ENCODE measurements at places on chromosomes 2 and 18.

DNA sequence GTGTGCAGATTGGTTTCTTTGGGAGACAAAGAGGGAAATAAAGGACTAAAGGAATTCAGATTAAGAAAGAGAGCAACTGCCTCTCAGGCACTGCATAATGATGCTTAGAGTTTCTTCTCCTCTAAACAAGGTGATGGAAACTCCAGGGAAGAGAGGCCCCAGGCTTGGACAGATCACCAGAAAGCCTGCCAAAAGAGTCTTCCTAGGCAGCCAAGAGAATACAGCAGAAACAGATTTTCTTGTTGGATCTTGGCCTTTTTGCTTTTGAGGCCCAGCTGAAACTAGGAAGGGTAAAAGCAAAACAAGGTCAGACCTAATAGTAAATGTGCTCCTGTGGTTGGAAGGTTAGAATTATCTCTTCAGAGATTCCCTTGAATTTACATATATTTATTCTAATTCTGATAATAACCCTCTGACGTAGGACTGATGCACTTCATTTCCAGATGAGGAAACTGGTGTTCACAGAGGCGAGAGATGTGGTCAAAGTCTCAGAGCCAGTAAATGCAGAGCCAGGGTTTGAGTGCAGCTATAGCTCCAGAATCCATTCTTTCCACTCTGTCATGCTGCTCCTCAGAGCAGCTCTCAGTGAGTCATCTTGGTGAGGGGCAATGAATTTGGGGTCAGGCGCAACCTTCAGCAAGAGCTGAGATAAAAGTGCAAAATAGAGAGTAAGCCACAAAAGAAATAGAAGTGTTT is 142.3 kb upstream of the FBXO11 start:
- H3K27ac ChIP-seq, result no peak overlapping the region
- H3K4me3 ChIP-seq, result no peak overlapping the region
- no peaks in the 10 kb centered on the region for H3K27me3 ChIP-seq
- no peaks in the 10 kb centered on the region for H3K36me3 ChIP-seq
- no peaks in the 10 kb centered on the region for H3K4me1 ChIP-seq

- peaks cover 20% of the 10 kb centered on the region for H3K27me3 ChIP-seq
- no peak overlapping the region for H3K27ac ChIP-seq
- no peaks in the 10 kb centered on the region for H3K36me3 ChIP-seq
- H3K4me1 ChIP-seq, result no peaks in the 10 kb centered on the region
- no peak for DNase-seq
These were observed 17.6 kb upstream of the GRP start for GRCh38 chr18:59202258-59202820.

GRCh38 chr2:142188562-142188961 is 57.7 kb upstream of the LRP1B start:
- no peak overlapping the region for H3K4me3 ChIP-seq
- no peak overlapping the region for H3K27ac ChIP-seq
- DNase-seq, result peak; percentile 12
- peaks cover 2% of the 10 kb centered on the region for H3K4me1 ChIP-seq
- H3K36me3 ChIP-seq, result no peaks in the 10 kb centered on the region

- peak overlapping the region; percentile 83 for H3K4me3 ChIP-seq
- H3K27me3 ChIP-seq, result no peaks in the 10 kb centered on the region
- peak overlapping the region; percentile 84 for H3K27ac ChIP-seq
- peaks cover 9% of the 10 kb centered on the region for H3K4me1 ChIP-seq
These were observed 467 bp downstream of the PUM2 start for GRCh38 chr2:20350041-20350712.

DNA sequence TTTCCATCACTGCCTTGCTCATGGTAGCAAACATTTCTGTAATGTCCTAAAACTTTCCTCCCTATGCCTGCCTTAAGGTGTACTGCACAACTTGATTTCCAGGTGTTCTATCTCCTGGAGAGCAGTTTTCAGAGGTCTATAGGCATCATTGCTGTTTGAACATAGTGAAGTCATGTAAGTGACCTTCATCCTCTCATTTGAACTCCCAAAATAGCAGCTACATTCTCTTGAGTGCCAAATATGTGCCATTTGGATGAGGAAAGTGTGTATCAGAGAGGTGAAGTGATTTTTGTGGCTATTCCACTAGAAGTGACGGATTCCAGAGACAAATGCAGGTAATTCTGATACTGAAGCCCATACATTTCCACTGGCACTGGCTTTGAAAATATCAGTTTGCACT is 3.4 kb downstream of the PPP1R1C start:
- no peak for DNase-seq
- H3K4me1 ChIP-seq, result no peaks in the 10 kb centered on the region
- H3K27ac ChIP-seq, result no peak overlapping the region
- H3K4me3 ChIP-seq, result no peak overlapping the region

- H3K27ac ChIP-seq, result no peak overlapping the region
- DNase-seq, result peak; percentile 99
- no peaks in the 10 kb centered on the region for H3K36me3 ChIP-seq
- H3K4me3 ChIP-seq, result no peak overlapping the region
- H3K4me1 ChIP-seq, result peaks cover 2% of the 10 kb centered on the region
- H3K27me3 ChIP-seq, result no peaks in the 10 kb centered on the region
These were observed 90.8 kb downstream of the DSEL start for GRCh38 chr18:67425672-67426071.

DNA sequence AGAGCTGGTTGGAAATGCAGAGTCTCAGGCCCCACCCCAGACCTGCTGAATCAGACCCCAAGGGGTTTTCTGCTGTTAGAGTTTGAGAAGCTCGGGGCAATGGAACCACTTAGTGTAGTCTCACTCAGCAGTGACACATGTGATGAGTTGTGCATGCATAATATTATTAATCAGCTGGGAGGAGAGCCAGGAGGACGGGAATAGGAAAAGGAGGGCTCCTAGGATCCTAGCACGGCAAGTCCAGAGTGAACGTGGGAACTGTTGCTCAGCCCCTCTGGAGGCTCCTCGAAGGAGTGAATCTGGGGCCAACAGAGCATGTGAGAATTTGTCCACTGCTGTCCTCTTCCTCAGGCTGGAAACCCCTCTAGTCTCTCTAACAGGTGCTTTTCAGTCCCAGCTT is 87.1 kb downstream of the HS1BP3 start:
- no peaks in the 10 kb centered on the region for H3K36me3 ChIP-seq
- peak; percentile 34 for DNase-seq
- H3K4me1 ChIP-seq, result peaks cover 26% of the 10 kb centered on the region
- H3K4me3 ChIP-seq, result no peak overlapping the region
- H3K27me3 ChIP-seq, result no peaks in the 10 kb centered on the region

DNA sequence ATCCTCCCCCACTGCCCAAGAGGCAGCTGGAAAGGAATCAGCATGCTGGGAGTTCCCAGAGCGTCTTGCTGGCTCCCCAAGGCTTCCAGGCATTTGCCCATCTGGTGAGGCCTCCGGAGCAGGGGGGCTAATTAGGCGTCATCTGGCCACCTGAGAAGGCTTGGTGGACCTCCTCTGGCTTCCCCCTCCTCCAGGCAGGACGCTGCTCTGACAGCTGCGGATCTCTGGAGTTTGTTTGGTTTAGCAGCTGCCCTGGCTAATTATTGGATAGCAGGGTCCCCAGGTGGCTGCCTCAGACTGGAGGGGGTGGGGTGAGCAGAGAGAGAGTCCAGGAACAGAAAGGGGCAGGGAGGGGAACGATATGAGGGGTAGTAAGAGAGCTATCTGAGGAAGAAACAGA is 425.2 kb upstream of the MEX3C start:
- H3K4me1 ChIP-seq, result no peaks in the 10 kb centered on the region
- no peaks in the 10 kb centered on the region for H3K36me3 ChIP-seq
- no peak overlapping the region for H3K4me3 ChIP-seq
- no peak overlapping the region for H3K27ac ChIP-seq
- no peaks in the 10 kb centered on the region for H3K27me3 ChIP-seq
- no peak for DNase-seq
